Foreskin keratinocyte (primary cell): ENCODE measurements at places on chromosomes 13 and 19.

DNA sequence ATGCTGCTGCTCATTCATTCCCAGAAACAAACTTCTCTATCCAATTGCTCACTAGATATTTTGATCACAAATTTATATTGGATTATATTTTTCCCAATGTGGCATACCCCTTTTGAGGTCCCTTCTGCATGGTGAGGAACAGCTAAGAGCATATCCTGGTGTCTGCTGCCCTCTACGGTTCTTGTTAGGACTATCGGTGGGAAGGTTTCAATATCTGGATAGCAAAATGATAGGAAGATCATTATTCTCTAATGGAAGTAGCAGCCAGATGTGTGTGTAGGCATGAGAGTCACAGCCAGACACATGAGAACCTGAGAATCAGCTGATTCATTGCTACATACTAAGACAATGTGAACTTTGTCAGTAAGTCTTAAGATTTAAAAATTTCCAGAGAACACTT, 1422.4 kb upstream of the MIR17HG start:
- DNase-seq = no peak

- no peak for DNase-seq
Observed at GRCh38 chr13:40999416-40999815, 19.7 kb downstream of the ELF1 start.

DNA sequence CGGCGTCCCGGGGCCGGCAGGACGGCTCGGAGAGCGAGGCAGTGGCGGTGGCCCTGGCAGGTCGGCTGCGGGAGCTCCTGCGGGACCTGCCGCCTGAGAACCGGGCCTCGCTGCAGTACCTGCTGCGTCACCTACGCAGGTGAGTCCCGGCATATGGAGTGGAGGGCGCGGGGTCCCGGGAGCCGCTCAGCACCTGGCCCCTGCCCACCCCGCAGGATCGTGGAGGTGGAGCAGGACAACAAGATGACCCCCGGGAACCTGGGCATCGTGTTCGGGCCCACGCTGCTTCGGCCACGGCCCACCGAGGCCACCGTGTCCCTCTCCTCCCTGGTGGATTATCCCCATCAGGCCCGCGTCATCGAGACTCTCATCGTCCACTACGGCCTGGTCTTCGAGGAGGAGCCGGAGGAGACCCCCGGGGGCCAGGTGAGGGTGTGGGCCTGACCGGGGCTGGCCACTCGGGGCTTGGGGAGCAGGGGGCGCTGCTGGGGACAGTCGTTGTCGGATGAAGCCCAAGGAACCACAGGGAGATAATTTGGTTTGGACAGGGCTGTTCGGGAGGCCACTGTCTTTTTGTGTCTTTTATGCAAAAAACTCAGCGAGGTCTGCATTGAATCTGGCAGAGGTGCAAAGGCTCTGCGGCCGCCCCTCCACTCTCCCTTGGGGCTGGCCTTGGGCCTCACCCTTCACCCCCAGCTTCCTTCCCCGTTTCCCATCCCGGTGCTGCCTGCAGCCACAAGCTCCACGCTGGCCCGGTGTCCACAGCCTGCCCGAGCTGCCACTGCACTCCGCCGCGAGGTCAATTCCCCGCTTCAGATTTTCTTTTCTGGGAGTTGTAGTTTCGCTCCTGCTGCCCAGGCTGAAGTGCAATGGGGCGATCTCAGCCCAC, 12.0 kb downstream of the POLR2E start:
- DNase-seq = no peak

- no peak for DNase-seq
Observed at GRCh38 chr19:13152356-13152973, 2.3 kb downstream of the IER2 start.

DNA sequence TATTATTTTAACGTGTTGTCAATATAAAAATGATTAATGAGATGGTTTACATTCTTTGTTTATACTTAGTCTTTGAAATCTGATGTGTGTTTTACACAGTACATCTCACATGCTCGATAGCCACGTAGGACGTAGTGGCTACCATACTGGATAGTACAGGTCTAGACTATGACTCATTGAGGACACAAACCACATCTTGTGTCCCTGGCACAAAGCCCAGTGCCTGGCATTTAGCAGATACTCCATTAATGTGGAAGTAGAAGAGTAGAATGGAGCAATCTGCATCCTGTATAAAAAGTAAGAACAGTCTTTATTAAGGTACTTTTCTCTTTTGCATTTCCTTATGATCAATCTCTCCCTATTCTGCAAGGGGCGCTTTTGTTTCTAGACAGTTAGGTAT, 49.0 kb upstream of the FRY start:
- DNase-seq = peak; percentile 90
